ENCODE measurements at places on chromosomes 16 and 17.

DNA sequence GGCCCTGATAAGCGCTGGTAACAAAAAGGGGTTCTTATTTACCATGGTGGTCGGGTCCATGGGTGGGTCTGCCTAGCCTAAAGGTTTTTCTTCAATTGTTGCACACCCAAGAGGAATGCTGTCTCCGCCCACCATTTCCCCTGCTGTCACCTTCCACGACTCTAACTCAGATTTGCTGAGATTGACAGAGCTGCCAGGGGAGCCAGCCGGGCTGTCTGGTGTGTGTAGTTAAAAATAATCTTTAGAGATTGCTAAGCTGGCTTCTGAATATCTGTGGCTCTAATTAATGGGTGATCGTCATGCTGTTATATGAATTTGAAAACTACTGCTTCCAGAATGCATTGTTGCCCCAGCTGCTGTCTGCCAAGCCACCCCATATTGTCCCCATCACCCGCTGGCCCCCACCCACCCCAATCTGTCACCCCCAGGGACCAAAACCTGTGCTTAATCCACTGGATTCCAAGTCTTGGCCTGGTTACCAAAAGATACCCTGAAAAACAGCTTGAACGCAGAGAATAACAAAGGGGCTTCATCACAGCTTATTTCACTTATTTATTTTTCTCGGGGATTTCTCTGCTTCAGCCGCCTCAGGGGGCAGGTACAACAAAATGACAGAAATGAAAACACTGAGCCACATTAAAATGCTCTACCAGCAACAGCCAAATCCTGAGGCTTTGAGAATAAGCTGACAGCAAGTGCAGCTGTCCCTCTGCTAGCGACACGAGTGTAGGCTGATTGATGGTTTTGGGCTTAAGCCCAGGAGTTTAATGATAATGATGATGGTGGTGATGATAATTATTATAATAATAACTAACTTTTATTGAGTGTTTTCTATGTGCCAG, 46.1 kb upstream of the NLK start:
- no peak for DNase-seq

DNA sequence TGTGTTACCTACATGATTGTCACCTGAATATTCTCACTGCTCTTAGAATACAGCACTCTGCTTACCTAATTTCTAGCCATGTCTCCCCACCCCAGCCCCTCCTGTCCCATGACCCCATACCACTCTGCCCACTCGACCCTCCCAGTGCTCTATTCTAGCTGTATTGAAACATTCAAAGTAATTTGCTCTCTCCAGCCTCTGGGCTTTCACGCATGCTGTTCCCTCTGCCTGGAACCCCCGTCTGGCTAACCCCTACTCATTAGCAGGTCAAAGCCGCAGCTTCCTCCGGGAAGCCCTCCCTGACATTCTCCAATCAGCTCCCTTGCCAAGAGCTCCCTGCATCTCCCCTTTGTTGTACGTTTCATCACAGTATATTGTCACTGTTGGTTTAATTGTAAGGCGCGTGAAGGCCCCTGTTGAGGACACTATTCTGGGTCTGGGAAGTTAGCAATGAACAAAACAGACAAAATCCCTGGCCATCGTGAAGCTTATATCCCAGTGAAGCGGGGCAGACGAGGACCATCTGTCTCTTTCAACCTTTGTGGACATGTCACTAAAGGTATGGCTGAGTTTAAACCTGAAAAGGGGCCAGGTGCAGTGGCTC, 72.3 kb upstream of the LHX1 start:
- no peak for DNase-seq

GRCh38 chr17:47352848-47353247, 29.1 kb downstream of the EFCAB13 start:
- DNase-seq = no peak

- no peak for DNase-seq
Measured at GRCh38 chr17:66562119-66562518, 259.7 kb downstream of the PRKCA start.

DNA sequence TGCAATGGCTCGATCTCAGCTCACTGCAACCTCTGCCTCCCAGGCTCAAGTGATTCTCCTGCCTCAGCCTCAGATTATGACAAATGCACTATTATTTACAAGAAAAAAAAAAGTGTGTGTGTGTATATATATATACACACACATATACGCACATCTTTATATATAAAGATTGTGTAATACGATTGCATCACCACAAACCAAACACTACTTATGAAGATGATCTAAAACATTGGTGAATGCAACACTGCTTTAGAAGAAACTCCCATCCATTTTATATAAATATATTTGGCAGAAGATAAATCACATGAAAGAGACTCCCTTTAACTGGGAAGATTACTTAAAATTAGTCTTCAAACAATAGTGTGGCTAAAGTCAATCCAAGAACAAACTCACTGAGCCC, 96.7 kb downstream of the SYCE1L start:
- DNase-seq = no peak

- no peak for DNase-seq
Measured at GRCh38 chr16:12327971-12328726, 351.6 kb downstream of the SNX29 start.

Data from fibroblast of skin of left biceps (primary cell).